ENCODE measurements at places on chromosomes 2 and 18.

DNA sequence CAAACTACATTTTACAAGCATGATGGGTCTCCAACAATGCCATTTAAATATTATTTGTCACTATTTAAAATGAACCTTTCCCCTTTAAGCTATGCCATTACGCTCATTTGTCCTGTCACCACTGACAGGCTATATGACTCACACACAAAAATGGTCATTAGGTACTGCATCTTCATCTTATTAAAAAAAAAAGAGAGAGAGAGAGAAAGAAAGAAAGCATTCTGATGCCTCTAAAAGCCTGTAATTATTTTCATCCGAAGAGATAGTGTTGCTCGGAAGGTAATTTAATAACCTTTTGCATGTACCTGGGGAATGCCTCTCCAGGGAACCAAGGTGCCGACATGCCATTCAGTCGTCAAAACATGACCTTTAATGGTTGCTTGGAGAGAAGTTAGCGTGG is 226.7 kb downstream of the ARHGAP15 start:
- DNase-seq = no peak

- DNase-seq = no peak
These were observed 54.8 kb upstream of the CCDC178 start for GRCh38 chr18:33495278-33495677.

GRCh38 chr2:213475433-213475832 is 191.2 kb downstream of the SPAG16 start:
- no peak for DNase-seq

DNA sequence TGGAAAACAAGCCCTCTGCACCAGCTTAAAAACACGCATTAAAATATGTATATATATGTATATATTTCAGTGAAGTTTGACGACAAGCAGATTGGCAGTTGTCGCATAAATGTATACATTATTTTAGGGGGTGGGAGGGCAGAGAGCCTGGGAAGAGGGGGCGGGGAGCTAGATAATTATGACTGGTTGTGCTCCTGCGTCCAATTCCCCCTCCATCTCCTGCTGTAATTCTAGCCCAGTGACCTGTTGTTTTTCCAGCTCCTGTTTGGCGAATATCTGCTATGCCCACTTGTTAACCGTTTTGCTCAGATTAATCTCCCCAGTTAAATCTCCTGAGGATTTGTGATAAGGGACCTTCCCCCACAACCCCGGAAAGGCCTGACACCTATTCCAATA is 656 bp downstream of the UNC80 start:
- no peak for DNase-seq

DNA sequence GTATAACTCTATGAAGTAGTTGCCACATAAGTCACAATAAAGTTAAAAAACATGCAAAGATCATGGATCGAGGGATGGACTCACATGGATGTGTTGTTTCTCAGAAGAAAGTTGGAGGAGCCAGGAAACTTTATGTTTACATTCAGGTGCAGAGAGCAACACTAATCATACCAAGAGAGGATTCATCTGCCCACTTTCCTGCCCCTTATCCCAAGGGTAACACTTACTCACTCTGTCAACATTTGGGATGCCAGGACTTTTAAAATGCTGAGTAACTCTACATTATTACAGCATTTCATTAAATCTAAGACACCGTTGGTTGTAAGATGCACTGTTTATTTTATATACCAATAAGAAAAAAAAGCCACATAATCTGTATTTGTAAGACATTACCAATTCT is 170.4 kb downstream of the KCNE4 start:
- DNase-seq = no peak

DNA sequence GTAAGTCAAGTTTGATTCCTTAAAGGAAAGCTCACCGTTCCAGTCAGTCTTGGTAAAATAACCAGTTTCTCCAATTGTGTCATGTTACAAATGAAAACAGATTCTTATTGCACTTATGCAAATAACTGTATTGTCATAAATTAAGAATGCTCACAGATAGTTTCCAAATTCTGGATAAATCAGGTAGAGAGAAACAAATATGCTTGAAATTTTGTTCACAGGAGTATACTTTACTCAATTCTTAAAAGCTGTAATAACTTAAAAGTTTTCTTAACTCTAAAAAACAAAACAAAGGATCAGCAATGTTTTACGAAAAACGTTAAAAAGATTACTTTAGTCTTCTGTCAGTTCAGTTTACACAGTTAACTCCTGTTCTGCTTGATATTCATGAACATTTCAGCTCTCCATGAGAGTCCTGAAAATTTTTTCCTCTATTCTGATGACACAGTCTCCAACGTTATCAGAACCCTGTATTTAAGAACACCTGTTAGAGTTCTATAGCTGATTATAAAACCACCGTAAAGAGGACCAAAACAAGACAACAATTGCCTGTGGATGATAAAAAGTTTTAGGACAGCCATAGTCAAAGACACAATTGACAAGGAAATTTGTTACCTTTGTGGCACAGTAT is 4.4 kb downstream of the GAL3ST2 start:
- no peak for DNase-seq

All from stimulated activated CD4-positive, alpha-beta T cell treated with anti-CD3 and anti-CD28 coated beads, TNF-alpha, amount 100 ng/mL, for 48 hours (primary cell).